Stimulated activated CD4-positive, alpha-beta T cell treated with anti-CD3 and anti-CD28 coated beads, Interleukin-12 subunit alpha, Interleukin-12 subunit beta, amount 100 ng/mL, for 24 hours (primary cell): ENCODE measurements at places on chromosomes 2 and 18.

GRCh38 chr2:238016526-238016925, 44.3 kb upstream of the SCLY start:
- no peak for DNase-seq

DNA sequence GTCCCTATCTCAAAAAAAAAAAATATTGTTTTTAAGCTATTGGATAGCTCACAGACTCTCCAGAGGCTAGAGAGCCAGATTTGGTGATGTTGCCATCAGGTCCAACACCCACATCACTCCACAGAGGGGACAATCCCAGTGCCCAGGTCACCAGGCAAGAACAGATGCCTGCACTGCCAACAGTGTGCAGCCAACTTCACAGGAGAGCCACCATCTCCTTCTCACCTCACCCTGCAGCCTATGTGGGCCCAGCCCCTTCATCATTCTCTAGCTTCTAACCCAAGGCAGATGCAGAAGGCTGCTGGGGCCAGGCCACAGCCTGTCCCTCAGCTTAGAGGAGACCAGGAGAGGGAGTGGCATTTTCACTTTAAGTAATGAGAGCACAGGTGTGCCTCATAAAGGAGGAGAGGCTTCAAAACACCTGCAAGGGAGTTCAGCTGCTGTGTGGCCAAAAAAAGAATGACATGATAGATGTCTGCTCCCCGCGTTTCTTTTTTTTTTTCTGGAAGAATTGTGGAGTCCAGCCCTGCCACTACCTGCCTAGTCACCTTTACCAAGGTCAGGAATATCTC, 98.0 kb upstream of the ZSWIM2 start:
- DNase-seq: no peak

DNA sequence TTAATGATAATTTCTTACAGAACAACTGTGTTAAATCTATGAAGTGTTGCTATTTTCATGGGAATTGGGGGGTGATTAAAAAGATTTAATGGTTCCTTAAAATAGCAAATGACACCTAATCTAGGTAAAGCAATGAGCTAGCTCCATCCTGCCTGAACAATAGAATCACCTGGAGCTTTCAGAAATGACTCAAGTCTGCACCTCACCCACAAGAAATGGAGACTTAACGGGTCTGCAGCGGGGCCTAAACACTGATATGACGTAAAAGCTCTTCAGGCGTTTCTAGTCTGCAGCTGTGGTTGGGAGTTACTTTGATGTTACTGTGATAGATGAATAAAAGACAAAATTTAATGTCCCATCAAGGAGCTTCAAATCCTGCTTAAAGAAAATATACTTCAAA, 328.2 kb downstream of the RND3 start:
- DNase-seq: no peak

- no peak for DNase-seq
These were observed 557.3 kb upstream of the ZNF804A start for GRCh38 chr2:184041077-184041476.

- no peak for DNase-seq
These were observed 126.6 kb downstream of the KCNH7 start for GRCh38 chr2:162711832-162712540.

DNA sequence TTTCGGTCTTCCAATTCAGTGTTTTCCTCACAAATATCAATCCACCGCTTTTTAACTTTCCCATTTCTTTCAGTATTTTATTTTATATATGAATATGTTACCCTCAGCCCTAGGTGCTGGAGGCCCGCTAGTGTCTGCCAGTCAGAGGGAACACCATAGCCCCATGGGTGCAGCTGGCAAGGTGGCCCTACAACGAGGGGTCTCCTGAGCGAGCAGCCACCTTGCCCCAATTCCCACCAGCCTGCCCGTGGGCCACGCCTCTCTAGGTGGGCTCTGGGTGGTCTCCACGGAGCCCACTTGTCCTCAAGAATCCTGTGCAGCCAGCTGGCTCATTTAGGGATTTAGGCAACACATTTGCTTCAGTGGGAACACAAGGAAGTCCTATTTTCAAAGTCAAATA, 72.5 kb upstream of the RGPD5 start:
- DNase-seq: no peak

- no peak for DNase-seq
These were observed 142.1 kb downstream of the SLC4A10 start for GRCh38 chr2:161766334-161766733.

DNA sequence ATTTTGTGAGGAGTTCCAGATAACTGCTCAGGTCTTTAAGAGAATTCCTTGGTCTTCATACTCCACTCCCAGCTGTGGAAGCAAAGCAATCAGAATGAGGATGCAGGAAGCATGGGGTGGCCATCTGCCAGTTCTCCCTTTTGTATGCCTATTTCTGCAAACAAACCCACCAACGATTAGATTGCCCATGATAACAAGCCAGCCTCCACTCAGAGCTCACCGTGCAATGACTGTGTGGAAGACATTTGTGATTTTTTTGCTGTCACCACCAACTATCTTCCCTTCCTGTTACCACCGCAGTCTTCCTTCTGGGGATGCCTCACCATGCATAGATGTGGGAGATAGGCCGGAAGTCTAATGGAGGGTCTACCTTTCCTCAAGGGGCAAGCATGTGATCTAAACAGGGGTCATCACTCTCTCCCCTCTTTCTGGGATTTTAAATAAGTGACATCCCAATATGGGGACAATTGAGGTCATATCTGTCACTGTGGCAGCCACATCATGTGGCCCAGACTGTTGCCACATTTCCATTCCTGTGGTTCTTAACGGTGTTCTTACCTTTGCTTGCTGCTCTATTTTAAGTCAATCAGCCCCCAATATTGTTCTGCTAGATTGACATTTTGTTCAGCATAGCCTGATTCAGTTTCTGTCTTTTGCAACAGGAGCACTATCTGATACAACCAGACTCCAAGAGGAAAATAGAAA, 4.4 kb downstream of the AFF3 start:
- no peak for DNase-seq

- DNase-seq: no peak
These were observed 212.5 kb upstream of the SMAD2 start for GRCh38 chr18:48142994-48143393.

DNA sequence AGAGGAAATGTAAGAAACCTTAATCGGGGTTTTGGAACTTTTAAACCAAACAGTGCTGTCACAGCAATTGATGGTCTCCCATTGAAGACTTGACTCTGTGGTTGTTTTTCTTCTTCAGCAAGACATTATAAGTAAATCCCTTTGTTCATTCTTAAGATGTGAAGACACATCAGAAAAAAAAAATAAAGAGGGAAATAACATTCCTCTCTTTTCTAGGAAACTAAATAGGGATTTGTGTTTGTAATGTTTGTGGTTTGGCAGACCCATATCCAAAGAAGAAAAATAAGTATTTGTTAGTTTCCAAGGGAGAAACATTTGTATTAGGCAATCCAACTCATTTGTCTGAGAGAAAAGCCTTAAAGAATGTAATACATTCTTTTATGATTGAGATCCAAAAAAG, 359.9 kb downstream of the DSC3 start:
- no peak for DNase-seq

- DNase-seq: no peak
These were observed 145.1 kb upstream of the RMP24 start for GRCh38 chr18:35827275-35827902.

GRCh38 chr2:109689973-109690372, 75.8 kb downstream of the SOWAHC start:
- no peak for DNase-seq

DNA sequence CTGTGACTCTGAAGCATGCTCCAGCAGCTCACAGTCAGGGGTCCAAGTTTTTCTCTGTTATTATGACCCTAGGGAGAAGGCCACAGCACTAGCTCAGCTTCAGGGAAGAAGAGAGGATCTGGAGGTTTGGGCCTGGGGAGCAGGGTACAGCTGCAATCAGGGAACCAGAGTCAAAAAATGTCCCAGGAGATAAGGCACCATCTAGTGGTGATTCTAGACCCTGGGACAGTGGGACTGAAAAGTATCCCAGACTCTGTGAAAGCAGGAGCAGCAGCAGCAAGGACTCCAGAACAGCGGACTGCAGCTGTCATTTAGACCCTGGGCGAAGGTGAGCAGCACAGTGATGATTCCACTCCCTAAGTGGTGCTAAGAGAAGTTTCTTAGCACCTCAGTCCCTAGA, 278.4 kb upstream of the DDX18 start:
- no peak for DNase-seq

- DNase-seq: peak; percentile 92
These were observed at the start of gene MTIF2 for GRCh38 chr2:55268907-55269644. TSS of gene MTIF2 (minus strand) at chr2:55269231. CDS start at chr2:55263858, 5,373 bp downstream.

DNA sequence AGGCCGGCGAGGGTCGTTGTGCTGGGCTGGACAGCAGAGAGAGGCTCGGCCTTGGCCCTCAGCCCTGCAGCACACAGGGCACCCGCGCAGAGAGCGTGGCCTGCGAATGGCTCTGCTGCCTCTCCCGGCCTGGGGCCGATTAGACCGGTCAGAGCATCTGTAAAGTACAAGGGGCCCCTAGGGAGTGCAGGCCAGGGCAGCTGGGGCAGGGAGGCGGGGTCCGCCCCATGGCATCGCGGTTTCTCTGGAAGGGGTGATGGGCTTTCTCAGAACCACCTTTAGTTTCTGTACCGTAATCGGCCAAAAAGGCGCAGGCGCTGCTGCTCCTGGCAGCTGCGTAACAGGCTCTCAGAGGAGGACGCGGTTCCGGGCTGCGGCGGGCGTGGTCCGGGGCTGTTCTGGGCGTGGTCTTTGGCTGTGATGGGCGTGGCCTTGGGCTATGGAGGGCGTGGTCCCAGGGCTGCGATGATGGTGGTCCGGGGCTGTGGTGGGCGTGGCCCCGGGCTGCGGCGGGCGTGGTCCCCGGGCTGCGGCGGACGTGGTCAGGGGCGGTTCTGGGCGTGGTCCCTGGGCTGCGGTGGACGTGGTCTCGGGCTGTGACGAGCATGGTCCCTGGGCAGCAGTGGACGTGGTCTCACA, 1.5 kb upstream of the GPR148 start:
- peak; percentile 82 for DNase-seq
